HCT116 (cell line): ENCODE measurements at places on chromosomes 7 and 10.

DNA sequence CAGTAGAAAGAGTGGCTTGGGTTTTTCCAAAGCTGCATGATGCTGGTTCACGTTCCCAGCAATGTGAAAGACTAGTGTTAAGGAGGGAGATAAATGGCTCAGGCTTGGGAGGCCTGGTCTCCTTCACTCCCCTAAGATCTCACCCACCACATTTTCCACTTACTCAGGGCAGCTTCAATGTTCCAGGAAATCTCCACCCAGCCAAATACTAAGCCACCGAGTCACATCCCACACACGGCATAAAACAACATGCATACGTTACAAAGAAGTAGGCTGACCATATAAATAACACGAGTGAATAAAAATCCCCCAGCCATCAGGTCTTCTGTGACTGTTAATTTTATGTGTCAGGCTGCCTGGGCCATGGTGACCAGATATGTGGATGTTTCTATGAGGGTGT is 303.5 kb downstream of the SFMBT2 start:
- DNase-seq, result no peak

DNA sequence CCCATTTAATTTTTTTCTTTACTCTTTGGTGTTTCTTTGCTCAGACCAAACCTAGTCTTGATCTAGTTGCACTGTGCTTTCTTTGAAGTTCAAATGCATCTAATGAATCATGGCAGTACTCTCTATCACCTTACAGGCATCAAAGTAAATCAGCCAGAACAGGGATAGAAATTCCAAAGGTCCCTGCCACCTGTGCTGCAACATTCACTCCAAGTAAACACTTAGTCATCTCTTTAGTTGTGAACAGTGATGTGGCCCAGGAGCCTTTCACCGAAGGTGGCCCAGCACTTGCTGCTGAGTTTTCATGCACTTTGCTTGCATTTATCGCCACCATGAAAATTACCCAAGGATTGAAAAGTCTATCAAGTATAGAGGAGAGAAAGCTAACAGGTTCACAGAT is 314.1 kb upstream of the ETV1 start:
- peak; percentile 3 for DNase-seq

DNA sequence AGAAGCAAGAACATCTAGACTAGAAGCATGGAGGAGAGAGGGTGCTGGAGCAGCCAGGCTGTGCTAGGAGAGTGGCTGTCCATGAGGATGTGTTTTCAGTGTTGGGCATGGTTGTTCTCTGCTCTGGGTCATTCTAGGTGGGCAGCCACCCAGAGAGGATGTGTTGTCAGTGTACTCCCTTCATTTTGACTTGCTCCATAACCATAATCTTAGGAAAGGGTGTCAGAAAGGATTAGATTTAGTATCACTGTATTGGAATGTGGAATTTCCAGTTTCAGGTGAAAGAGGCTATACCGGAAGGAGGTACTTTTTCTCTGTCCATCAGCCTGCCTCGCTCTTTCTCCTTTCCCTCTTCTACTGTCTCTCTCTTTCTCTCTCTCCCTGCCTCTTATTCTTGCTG is 474.5 kb upstream of the PODXL start:
- DNase-seq, result no peak

GRCh38 chr7:49580000-49580399 is 193.4 kb upstream of the VWC2 start:
- no peak for DNase-seq

- DNase-seq, result no peak
Observed at GRCh38 chr10:2914741-2915140, 152.6 kb upstream of the PFKP start.

DNA sequence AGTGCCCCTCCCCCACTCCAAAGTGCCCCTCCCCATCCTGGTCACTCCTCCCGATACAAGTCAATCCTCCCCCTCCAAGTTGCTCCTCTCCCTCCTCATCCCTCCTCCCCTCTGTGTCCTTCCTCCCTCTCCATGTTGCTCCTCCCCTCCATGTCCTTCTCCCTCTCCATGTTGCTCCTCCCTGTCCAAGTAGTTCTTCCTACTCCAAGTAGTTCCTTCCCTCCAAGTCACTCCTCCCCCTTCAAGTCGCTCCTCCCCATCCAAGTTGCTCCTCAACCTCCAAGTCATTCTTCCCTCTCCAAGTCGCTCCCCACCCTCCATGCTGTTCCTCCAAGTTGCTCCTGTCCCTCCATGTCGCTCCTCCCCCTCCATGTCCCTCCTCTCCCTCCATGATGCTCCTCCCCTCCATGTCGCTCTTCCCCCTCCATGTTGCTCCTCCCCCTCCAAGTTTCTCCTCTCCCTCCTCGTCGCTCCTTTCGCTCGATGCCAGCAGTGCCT is 8.6 kb upstream of the WBP1L start:
- no peak for DNase-seq

- DNase-seq, result no peak
Observed at GRCh38 chr7:88217675-88218428, 2.0 kb downstream of the SRI start.

GRCh38 chr7:157306846-157307838 is 29.7 kb upstream of the DNAJB6 start:
- DNase-seq, result no peak

GRCh38 chr10:7317786-7318446 is 92.9 kb downstream of the SFMBT2 start:
- no peak for DNase-seq

DNA sequence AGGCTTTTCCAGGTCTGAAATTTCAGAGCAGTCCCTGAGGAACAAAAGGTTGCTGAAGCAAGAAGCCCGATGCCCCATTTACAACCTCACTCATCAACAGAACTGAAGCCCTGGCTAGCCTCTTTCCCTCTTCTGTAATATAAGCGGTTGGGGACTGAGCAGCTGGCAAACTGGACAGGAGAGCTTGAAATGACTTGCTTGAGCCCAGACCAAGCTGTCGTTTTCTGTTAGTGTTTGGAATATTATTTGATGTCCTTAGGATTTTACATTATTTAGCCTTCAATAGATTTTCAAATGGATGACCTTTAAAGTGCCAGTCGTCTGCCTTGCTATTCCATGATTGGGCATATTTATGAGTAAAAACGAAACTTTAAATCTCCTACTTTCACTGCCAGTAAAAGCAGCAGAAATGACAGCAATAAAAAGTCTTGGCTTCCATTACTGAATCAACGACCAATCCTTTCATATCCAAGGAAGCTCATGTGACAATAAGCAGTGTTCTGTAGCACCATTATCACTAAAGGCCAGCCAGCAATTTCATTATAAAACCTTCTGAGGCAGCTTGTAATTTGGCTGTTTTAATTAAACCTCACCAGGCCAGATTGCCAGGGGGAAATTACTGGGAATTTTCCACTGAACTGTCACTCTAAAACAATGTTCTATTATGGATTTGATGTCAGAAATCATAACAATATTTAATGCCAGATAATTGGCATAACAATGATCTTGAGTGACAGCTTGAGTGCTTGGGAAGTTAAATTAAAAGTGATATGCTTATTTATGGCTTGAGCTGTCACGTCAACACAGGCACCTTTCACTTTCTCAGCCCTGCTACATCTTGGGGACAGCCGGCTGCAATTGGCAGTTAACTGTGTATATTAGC is 85.9 kb downstream of the LSMEM1 start:
- DNase-seq, result no peak

DNA sequence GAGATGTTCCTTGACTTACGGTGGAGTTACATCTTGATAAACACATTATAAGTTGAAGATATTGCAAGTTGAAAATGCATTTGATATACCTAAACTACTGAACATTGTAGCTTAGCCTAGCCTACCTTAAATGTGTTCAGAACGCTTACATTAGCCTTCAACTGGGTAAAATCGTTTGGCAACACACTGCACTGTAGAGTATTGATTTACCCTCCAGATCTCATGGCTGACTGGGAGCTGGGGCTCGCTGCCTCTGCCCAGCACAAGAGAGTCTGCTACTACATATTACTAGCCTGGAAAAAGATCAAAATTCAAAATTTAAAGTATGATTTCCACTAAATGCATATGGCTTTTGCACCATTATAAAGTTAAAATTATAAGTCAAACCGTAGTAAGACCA is 7.5 kb upstream of the AGR3 start:
- DNase-seq, result no peak
